Ovary (tissue), 10 donors: ENCODE measurements at places on chromosomes 5 and 9. TPM values are rescaled to one million over a fixed set of nuclear protein-coding genes. Genes with fewer than 3 reads are reported as not detected.
A peak's percentile ranks its signal among the peaks of the same experiment; 100 is the strongest.

The PCDHA6 gene
- 0.92 TPM for total RNA-seq

DNA sequence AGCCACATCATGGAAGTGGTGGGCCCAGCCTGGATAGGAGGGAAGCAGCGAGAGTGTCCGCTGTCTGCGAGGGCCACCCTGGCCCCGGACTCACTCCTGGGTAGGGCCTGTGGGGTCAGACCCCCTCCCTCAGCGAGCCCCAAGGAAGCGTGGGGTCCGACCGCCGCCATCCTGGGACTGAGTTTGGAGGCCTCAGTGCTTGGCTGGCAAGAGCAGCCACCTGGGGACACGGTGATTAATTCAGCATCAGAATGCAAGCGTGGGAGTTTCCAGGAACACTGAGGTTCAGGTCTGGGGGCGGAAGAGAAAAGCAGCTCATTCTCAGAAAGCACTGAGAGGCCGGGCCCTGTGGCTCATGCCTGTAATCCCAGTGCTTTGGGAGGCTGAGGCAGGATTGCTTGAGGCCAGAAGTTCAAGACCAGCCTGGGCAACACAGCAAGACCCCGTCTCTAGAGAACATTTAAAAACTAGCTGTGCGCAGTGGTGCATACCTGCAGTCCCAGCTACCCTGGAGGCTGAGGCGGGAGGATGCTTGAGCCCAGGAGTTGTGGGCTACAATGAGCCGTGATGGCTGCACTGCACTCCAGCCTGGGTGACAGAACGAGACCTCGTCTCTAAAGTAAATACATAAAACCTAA lies 18.3 kb upstream of the CAMSAP1 start:
- no peak for DNase-seq

- no peak for DNase-seq
Observed at GRCh38 chr5:131496400-131496713, 138.7 kb downstream of the RAPGEF6 start.

DNA sequence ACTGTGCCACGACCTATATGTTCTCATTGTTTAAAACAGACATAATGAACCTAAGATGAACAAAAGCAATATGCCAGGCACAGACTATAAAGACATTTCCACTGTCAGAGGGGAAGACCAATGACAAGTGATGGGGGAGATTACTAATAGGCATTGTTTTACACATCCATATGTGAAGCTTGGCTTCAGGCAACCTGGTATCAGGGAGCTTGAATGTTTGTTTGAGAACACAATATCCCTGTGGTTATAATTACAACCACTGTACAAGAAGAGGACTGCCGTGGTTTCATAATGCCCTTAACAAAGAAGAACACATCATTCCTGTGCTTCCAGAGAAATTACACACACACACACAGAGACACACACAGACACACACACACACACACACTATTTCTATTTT lies 385.7 kb downstream of the BNC2 start:
- no peak for DNase-seq

The PCA3 gene
- total RNA-seq = not detected

DNA sequence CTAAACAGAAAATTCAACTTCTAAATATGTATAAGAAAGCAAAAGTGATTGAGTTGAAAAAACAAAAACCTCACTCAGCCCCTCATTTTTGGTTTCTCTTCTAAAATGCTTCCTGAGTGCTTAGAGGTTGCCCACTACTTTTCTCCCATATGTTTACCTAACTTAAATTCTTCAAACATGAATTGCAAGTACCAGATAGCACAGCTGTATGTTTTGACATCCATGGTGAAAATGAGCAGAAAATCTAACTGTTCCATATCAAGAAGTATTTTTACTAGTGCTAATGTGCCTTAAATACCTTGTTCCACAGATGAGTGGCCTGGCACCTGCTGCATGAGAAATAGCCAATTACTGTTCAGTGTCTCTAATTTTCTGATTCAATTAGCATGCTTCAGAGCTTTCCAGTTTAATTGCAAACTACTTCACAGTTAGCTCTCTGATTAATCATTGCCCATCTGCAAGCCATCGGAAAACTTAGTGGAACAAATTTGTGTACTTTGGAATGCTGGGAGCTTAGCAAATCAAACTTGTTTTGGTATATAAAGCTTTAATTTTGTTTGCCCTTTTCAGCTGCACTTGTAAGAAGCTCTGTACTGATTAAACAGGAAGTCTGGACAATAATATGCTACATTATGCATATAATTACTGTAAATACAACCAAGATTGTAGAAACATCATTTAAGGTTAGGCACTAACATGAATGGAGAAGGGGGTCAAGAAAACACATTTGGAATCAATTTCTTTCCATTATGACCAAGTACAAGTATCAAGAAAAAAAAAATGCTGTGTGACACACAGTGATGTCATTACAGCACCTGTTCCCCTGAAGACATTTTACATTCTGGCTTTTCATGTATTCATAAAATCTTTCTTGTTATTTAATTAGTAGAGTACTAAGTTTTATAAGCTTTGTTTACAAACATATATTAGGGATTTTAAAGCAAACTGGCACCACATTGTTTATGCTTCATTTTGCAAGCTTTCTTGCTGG lies 65.6 kb downstream of the POU5F2 start:
- DNase-seq = no peak

- DNase-seq = peak; percentile 51
Observed at GRCh38 chr9:38362852-38363588, 29.5 kb upstream of the ALDH1B1 start.

DNA sequence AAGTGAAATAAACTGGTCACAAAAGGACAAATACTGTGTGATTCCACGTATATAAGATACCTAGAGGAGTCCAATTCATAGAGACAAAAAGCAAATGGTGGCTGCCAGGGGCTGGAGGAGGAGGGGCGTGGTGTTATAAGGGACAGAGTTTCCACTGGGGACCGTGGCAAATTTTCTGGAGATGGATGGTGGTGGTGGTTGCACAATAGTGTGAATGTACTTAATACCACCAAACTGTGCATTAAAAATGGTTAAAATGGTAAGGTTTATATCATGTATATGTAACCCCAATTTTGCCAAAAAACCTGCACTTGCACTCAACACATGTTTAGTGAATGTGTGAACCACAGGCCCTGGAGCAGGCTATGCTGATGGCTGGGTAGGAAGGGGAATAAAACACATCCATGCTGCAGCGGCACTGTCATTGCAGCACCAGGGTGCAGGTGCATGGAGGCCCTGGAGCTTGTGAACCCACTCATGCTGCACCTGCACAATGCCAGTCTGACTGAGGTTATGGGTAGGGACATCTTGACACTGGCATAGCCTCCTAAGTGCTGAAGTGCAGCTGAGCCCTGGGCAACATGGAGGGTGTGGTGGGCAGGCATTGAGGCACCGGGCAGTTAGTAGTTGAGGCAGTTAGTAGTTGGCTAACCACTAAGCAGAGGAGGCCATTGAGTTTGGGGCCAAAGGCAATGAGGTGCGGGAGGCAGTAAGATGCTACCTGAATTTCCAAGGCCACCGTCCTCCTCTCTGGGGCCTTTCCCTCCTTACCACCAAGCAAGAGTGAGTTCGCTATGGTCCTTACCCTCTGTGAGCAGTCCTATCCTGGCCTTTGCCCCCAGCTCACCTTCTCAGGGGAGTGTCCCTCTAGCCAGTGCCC lies 3.5 kb upstream of the PHF2 start:
- no peak for DNase-seq

The CCDC180 gene
- 5.9 TPM for total RNA-seq

The FAM169A gene
- total RNA-seq = 11.5 TPM

GRCh38 chr5:77133061-77133758 lies 46.1 kb upstream of the ZBED3 start:
- DNase-seq = peak; percentile 46

The ZNF462 gene
- 61.9 TPM for total RNA-seq
